Dermis blood vessel endothelial cell (primary cell): ENCODE measurements at places on chromosomes 2 and 18.
A peak's percentile ranks its signal among the peaks of the same experiment; 100 is the strongest.

- DNase-seq = no peak
Measured at GRCh38 chr2:64820901-64821300, 167.2 kb upstream of the SERTAD2 start.

GRCh38 chr18:37705016-37705415, 139.4 kb upstream of the CELF4 start:
- DNase-seq = no peak

GRCh38 chr2:54639609-54640008, 83.9 kb upstream of the EML6 start:
- peak; percentile 62 for DNase-seq

DNA sequence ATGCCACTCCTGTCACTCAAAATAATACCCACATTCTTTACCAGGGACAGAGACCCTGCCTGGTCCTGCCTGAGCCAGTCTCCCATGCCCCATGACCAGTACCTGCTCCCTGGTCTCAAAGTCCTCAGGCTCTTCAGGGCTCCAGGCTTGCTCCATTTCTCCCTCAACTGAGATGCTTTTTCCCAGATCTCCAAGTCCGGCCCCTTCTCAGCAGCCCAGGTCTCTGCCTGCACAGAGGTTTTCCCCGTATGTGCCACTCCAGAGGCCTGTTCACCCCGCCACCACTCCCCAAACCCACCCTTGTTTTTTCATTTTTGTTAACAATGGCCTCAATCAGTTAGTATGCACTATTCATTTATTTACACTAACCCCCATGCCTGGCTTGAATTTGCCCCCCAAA, 499.5 kb upstream of the MYT1L start:
- DNase-seq = no peak

GRCh38 chr2:124559236-124559635, 534.1 kb downstream of the CNTNAP5 start:
- DNase-seq = no peak

DNA sequence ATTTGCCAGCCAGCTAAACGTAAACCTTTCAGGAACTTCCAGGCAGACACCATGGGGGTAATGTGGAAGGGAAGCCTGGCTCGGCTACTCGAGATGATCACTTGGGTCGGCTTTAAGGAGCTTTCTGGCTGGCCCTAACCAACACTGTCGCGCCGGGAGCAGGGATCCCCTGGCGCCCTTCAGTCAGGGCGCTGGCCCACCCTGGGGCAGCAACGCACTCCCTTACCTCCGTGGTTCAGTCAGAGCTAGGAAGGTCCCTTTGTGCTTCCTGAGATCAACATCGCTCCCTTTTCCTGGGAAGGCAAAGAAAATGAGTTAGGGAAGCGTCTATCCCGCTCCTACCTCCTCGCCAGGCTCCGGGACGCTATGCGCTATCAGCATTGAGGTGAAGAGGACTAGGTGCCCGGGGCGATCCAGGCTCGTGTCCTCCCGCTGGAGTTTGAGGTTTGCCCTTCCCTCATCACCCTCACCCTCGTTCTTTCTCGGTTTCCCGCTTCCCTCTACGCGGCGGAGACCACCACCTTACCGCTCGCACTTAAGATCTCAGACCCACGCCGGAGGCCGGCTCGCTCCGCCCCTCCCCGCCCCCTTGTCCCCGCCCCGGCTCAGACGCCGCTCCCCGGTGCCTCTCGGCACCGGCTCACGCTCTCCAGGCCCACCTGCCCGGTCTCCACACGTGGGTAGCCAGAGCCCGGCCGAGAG, 449 bp upstream of the ATRAID start:
- peak; percentile 38 for DNase-seq

GRCh38 chr2:84486441-84487115, 27.5 kb upstream of the SUCLG1 start:
- no peak for DNase-seq
